NCI-H460 (cell line): ENCODE measurements at places on chromosomes 7 and 10. TPM values are rescaled to one million over a fixed set of nuclear protein-coding genes. Genes with fewer than 3 reads are reported as not detected.

NSMCE4A gene
- 69.4 and 76.5 TPM in 2 replicates for total RNA-seq

DNA2 gene
- 17.5 and 17.7 TPM in 2 replicates for total RNA-seq

TAS2R3 gene
- total RNA-seq = 0.78 and 0.84 TPM in 2 replicates

PYROXD2 gene
- 4.6 and 5.0 TPM in 2 replicates for total RNA-seq

LRRC61 gene
- total RNA-seq = 0.47 TPM in 1 of 2 replicates, not detected in the other

FGL2 gene
- 0.66 and 1.7 TPM in 2 replicates for total RNA-seq

DNA sequence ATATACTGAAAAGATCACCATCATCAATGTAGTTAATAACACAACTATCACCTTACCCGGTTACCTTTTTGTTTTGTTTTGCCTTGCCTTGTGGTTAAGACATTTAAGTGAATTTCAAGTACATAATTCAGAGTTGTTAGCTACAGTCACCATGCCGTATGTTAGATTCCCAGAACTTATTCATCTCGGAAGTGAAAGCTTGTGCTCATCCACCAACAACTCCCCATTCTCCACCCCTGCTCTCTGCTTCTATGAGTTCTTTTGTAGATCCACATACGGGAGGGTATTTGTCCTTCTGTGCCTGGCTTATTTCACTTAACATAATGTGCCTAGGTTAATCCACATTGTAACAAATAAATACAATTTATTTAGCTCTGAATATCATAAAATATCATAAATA lies 182.8 kb upstream of the ADARB2 start:
- no peak for DNase-seq

DNA sequence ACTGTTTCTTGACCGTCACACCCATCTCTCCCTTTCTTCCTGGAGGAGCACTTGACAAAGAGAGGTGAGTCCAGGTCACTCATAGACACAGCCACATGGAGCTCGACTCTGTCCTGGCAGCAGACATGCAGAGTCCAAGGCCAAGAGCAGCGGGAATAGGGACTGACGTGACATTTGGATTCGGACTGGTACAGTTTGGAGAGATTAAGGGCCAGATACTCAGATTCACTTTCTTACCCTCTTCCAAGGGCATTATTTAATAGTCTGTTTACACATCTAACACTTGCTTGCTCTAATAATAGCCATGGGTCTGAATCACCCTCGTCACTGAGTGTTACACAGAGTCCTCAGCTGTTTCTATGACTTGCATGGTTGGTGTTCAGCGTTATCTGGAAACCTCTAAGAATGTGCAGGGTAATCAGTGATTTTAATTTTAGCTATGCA lies 39.2 kb upstream of the OTUD1 start:
- DNase-seq = no peak

DNA sequence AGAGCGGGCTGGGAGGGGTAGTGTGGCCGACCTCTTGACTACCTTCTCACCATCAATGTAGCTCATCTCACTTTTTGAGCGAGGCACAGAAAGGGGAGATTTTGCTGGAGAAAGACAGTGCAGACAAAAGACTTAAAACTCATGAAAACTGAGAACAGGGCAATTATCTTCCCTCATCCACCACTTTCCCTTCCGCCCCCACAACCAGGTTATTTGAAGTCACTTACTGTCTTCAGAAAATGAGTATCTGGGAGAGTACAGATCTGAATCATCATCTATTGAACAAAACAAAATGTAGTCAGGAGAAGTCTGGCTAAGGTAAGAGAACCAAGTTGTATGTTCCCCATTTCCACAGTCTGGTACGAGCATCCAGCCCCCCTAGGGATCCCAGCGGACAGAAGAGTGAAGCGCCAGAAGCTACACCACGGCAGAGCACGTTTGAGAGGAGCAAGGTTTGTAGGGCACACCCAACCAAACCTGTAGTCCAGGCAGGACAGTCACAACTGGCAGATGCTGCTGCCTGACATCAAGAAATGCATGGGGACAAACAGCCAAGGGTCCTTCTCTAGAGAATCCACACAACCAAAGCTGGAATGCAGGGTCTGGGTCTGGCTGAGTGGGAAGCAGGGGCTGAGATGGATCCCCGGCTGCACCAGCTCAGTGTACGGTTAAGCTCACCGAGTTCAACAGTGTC lies 93.4 kb upstream of the PDLIM1 start:
- DNase-seq = no peak

DNA sequence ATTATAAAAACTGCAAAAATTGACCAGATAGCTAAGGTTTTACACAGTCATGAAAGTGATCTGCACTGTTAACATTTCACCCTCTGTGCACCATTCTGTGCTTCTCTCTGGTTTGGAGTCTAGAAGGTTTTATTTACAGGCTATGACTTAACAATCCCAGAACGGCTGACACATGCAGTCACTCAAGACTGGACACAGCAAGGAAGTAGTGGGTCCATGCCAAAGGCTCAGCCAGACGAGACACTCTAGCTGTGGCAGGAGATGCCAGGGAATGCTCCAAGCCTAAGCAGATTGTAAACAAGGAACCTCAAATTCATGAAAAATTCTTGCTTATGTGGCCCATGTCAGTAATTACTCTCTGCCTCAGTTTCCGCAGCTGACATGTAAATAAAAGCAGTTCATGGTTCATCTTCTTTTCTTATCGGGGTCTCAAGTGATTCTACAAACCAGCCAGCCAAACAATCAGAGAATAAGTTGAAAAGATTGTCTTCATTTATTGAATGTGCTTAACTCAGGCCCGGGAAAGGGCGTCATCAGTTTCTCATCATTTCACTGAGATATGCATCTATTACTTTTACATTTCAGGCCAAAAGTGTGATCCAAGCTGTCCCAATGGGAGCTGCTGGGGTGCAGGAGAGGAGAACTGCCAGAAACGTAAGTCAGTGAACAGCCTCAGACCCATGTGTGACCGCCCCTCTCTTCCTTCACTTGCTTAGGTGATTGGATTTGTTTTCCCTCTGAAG lies 132.1 kb downstream of the EGFR start:
- DNase-seq = no peak

DNA sequence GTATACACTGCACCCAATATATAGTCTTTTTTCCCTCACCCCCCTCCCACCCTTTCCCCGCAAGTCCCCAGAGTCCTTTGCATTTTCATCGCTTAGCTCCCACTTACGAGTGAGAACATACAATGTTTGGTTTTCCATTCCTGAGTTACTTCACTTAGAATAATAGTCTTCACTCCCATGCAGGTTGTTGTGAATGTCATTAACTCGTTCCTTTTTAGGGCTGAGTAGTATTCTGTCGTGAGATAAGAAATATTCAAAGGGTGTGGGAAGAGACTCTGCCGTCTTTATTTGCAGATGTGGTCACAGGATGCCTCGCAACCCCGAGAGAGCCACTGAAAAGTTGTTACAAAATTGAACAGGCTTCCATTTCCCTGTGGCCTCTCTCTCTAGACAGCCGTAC lies 137.9 kb upstream of the SH2B2 start:
- DNase-seq = no peak
